Small intestine (tissue), 16 donors: ENCODE measurements at places on chromosomes 5 and 9. TPM values are rescaled to one million over a fixed set of nuclear protein-coding genes. Genes with fewer than 3 reads are reported as not detected.

GRCh38 chr5:37553720-37554404 is 174.7 kb downstream of the WDR70 start:
- no peak overlapping the region for H3K4me3 ChIP-seq
- no peaks in the 10 kb centered on the region for H3K27me3 ChIP-seq
- no peak for DNase-seq
- H3K36me3 ChIP-seq = no peaks in the 10 kb centered on the region
- no peak overlapping the region for H3K27ac ChIP-seq

The SLIT3 gene
- polyA plus RNA-seq = 0.27 TPM

- H3K4me1 ChIP-seq = no peaks in the 10 kb centered on the region
- no peak overlapping the region for H3K4me3 ChIP-seq
- no peak for DNase-seq
- H3K27ac ChIP-seq = no peak overlapping the region
- peaks cover 4% of the 10 kb centered on the region for H3K36me3 ChIP-seq
Observed at GRCh38 chr5:108930107-108930506, 182.4 kb downstream of the FER start.

GRCh38 chr9:129125478-129125877 is 14.3 kb downstream of the PTPA start:
- peaks cover 13% of the 10 kb centered on the region for H3K36me3 ChIP-seq
- H3K4me3 ChIP-seq = no peak overlapping the region
- no peak for DNase-seq
- peaks cover 4% of the 10 kb centered on the region for H3K4me1 ChIP-seq
- H3K27ac ChIP-seq = no peak overlapping the region
- H3K27me3 ChIP-seq = no peaks in the 10 kb centered on the region

The DOCK8 gene
- polyA plus RNA-seq = 3.8 TPM

- no peaks in the 10 kb centered on the region for H3K4me1 ChIP-seq
- no peak overlapping the region for H3K27ac ChIP-seq
- DNase-seq = no peak
- H3K4me3 ChIP-seq = no peak overlapping the region
Observed at GRCh38 chr5:20528471-20528870, 540.5 kb upstream of the CDH18 start.

DNA sequence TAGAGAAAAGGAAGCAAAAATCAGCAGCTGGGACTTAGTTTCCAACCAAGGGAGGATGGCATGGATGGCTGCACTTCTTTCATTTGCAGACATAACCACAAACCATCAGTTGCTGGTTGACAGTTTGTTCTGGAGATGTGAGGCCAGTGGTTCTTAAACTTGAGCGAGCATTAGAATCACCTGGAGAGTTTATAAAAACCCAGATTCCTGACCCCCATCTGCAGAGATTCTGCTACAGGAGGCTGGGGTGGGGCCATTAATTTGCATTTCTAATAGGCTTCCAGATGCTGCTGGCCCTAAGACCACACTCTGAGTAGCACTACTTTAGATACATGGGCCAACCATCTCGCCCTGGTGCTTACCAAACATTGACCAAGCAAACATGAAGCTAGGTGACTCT is 60.8 kb downstream of the MARCHF3 start:
- H3K36me3 ChIP-seq = no peaks in the 10 kb centered on the region
- H3K4me3 ChIP-seq = no peak overlapping the region
- H3K27ac ChIP-seq = no peak overlapping the region
- no peak for DNase-seq

The IL3 gene
- polyA plus RNA-seq = not detected

GRCh38 chr9:90287567-90288274 is 354.9 kb downstream of the DIRAS2 start:
- H3K4me3 ChIP-seq = no peak overlapping the region
- no peaks in the 10 kb centered on the region for H3K27me3 ChIP-seq
- H3K36me3 ChIP-seq = no peaks in the 10 kb centered on the region
- no peak overlapping the region for H3K27ac ChIP-seq
- no peak for DNase-seq
- H3K4me1 ChIP-seq = no peaks in the 10 kb centered on the region

- no peaks in the 10 kb centered on the region for H3K27me3 ChIP-seq
- H3K4me1 ChIP-seq = no peaks in the 10 kb centered on the region
- H3K27ac ChIP-seq = no peak overlapping the region
- H3K4me3 ChIP-seq = no peak overlapping the region
Observed at GRCh38 chr5:108801776-108802175, 54.1 kb downstream of the FER start.

The PCDHGB1 gene
- not detected for polyA plus RNA-seq

The CA9 gene
- polyA plus RNA-seq = 0.09 TPM

The EEIG1 gene
- polyA plus RNA-seq = 123 TPM

- H3K4me1 ChIP-seq = no peaks in the 10 kb centered on the region
- H3K4me3 ChIP-seq = no peak overlapping the region
- DNase-seq = no peak
- no peaks in the 10 kb centered on the region for H3K36me3 ChIP-seq
Observed at GRCh38 chr9:3343671-3344070, 182.1 kb downstream of the RFX3 start.

DNA sequence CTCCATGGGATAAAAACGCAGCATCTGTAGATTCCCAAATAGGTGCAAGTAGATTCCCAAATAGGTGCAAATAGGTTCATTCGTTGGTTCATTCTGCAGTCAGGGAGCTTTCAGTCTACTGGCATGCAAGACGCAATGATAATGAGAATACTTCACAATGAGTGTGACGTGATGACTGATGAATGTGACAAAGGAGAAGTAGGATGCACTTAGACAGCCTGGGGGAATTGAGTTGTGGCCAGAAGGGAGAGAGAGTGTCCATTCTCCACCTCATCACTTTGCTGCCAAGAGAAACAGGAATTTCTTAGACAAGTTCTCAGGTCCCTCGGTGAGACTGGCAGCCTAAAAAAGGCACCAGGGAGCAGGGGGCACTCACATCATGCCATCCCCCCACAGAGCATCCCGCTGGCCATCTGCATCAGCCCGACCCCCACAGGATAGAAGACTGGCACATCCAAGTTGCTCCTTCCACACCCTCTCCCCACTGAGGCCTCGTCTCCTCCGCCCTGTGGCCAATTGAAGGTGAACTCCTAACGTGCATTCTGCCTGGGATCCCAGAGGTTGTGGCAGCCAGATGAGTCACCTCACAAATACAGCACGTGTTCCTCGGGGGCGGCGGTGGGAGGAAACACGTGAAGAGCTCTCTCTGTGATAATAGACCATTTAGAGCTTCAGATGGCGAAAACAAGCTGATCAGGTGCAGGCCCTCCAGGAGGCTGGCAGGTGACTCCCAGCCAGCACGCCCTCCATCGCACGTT is 19.9 kb upstream of the KCNIP1 start:
- H3K4me3 ChIP-seq = no peak overlapping the region
- no peaks in the 10 kb centered on the region for H3K4me1 ChIP-seq
- no peaks in the 10 kb centered on the region for H3K36me3 ChIP-seq
- no peaks in the 10 kb centered on the region for H3K27me3 ChIP-seq
- peak; percentile 55 for DNase-seq

GRCh38 chr9:75599126-75599525 is 291.3 kb upstream of the PCSK5 start:
- no peak overlapping the region for H3K4me3 ChIP-seq
- H3K36me3 ChIP-seq = no peaks in the 10 kb centered on the region
- H3K4me1 ChIP-seq = no peaks in the 10 kb centered on the region
- H3K27ac ChIP-seq = no peak overlapping the region
- no peak for DNase-seq

DNA sequence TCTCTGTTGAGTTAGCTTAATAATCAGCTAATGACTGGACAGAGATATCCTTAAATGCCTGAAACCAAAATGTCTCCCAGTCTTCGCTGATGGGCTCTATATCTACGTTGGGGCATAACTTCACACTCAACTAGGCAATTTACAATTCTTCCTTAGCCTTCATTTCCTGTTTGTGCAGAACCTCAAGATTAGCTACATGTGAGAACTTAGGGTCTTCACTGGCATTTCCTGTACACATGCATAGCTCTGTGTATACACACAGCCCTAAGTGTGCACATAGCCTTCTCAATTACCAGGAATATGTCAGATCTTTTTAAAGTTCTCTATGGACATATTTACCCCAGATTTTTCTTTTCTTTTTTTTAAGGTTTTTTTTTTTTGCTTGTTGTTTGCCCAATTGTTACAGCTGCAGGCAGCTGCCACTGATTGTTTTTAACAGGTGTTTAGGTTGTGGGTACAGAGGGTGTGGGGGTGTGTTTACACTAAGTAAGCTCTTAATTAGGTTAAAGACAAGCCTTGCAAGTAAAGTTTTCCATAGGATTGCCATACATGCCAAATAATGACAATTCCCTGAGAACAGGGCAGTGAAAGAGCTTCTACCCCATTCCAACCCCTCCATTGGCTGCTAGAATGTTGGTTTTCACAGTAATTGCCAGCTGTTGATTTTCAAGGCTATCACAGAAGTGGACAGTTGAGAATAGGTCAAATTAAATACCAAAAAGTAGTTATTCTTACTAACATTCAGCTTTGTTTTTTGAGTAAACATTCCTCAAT is 441.0 kb downstream of the TLE4 start:
- no peak overlapping the region for H3K4me3 ChIP-seq
- no peaks in the 10 kb centered on the region for H3K4me1 ChIP-seq
- DNase-seq = no peak

GRCh38 chr5:141657937-141658545 is 6.8 kb upstream of the FCHSD1 start:
- no peak overlapping the region for H3K27ac ChIP-seq
- H3K27me3 ChIP-seq = no peaks in the 10 kb centered on the region
- no peaks in the 10 kb centered on the region for H3K36me3 ChIP-seq
- H3K4me1 ChIP-seq = no peaks in the 10 kb centered on the region
- H3K4me3 ChIP-seq = no peak overlapping the region
- DNase-seq = no peak

DNA sequence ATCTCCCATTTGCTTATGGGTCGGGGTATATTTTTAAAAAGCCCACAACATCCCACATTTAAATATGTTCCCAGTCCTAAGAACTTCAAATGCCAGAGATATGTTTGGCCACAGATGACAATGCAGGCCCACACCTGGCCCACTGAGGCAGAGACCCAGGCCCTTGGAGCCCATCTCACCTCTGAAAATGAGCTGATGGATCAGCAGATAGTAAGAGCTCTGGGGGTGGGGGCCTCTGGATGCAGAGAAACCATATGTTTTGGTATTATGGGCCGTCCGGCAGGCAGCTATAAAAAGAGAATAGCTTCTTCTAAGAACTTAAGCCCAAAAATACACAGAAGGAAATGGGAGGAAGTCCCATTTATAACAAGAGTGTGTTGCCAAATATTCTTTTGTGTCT is 256.0 kb downstream of the GRIA1 start:
- H3K27ac ChIP-seq = no peak overlapping the region
- H3K4me1 ChIP-seq = no peaks in the 10 kb centered on the region
- no peaks in the 10 kb centered on the region for H3K36me3 ChIP-seq
- H3K27me3 ChIP-seq = no peaks in the 10 kb centered on the region
- DNase-seq = no peak

DNA sequence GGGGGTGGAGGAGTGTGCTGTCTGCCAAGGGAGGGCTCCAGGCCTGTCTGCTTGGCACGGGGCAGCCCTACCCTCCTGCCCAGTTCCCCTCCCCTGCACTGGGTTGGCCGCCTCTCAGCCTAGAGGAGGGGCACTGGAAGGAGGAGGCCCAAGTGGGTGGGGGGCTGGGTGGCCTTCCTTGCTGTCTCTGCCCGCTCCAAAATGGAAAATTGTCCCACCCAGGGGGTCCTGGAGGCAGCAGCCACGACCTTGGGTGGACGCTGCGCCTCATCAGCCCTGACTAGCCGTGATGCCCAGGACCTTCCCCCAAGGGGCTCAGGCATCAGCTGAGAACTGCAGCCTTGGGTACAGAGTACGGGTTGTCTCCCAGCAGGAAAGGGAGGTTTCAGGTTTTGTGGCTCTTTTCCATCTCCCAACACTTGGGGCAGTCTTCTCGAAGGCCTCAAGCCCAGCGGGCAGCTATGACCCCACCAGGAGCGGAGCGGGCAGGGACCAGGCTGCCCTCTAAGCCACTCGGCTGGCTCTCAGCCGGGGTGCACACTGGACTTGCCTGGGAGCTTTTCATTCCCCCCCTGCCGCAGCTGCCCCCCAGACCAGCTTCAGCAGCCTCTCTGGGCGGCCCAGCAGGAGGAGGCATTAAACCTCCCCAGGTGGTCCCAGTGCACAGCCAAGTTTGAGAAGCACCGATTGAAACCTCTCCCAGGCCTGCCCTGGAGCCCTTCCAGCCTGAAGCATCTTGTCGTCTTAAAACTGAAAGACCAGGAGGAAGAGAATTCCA is 20.6 kb downstream of the NTNG2 start:
- H3K4me1 ChIP-seq = no peaks in the 10 kb centered on the region
- H3K27me3 ChIP-seq = peaks cover 18% of the 10 kb centered on the region
- no peak for DNase-seq
- H3K27ac ChIP-seq = no peak overlapping the region

- no peaks in the 10 kb centered on the region for H3K27me3 ChIP-seq
- H3K4me1 ChIP-seq = peaks cover 3% of the 10 kb centered on the region
- no peaks in the 10 kb centered on the region for H3K36me3 ChIP-seq
Observed at GRCh38 chr9:70407081-70407503, 7.4 kb downstream of the KLF9 start.

DNA sequence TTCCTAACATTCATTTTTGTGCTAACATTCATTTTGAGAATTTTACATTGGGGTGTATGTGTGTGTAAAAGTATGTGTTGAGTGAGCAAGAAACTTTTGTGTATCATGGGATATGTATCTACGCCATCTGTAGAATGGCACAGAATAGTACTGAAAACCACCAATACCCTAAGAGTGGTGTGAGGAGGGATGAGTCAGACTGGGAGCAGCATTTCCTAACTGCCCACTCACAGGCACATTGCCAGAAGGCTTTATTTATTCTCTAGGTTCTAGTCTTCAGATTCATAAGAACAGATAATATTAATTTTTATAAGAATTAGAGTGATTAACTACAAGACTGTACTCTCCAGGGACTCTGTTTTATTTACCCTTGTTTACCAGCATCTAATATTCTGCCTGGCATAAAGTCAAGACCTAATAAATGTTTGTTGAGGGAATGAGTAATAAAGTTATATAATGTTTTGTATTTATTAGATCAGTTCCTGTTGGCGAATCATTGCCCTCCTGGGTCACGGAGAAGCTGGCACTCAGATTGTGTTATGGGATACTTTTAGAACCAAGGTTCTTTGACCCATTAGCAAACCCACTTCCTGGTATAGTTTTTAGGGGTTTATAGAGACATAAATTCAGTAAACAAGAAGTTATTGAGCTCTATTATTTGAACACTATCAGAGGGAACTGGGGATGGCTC is 159.1 kb upstream of the PPP2R2B start:
- H3K4me1 ChIP-seq = no peaks in the 10 kb centered on the region
- DNase-seq = no peak
- no peaks in the 10 kb centered on the region for H3K27me3 ChIP-seq
- H3K36me3 ChIP-seq = no peaks in the 10 kb centered on the region
- no peak overlapping the region for H3K4me3 ChIP-seq

The SLC36A2 gene
- polyA plus RNA-seq = not detected

The KCNT1 gene
- polyA plus RNA-seq = not detected

DNA sequence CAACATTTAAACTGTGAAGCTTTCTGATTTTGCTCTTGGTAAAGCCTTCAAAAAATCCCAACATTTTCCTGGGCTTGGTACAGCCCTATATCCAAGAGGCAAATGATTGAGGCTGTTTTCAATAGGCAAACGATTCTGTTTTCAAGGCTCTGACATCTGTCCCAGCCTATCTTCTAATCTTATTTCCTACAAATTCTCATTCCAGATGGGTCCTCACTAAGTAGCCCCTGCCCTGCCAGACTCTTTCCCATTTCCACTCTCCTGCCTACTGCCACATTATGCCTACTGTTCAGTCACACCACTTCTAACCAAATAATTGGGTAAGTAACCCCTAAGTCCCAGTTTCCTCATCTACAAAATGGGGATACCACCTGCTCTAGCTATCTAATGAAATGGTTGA is 3.5 kb downstream of the GBA2 start:
- peaks cover 11% of the 10 kb centered on the region for H3K36me3 ChIP-seq
- no peaks in the 10 kb centered on the region for H3K4me1 ChIP-seq
- DNase-seq = no peak
- H3K27me3 ChIP-seq = no peaks in the 10 kb centered on the region
- H3K27ac ChIP-seq = peak overlapping the region; percentile 33
- no peak overlapping the region for H3K4me3 ChIP-seq
